ENCODE measurements at places on chromosomes 11 and 22.

DNA sequence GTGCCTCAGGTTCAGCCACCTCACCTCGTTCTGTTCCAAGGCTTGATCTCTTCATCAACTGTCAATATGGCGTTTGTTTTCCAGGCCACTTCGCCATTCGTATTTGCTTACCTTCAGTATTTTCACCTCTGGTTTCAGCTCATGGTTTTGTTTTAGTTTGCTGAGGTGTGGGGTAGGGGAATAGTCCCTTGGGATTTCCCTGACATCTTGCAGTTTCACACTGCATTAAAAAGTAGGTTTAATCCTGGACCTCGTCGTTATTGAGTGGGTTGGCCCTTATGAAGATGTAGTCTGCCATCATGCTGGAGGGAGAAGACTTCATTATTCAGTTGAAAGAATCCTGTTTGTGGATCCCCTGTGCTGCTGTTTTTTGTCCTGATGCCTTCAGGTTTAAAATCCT is 46.0 kb downstream of the C11orf91 start:
- no peak for DNase-seq

GRCh38 chr22:21003782-21004181 is 1.9 kb upstream of the THAP7 start:
- no peak for DNase-seq

DNA sequence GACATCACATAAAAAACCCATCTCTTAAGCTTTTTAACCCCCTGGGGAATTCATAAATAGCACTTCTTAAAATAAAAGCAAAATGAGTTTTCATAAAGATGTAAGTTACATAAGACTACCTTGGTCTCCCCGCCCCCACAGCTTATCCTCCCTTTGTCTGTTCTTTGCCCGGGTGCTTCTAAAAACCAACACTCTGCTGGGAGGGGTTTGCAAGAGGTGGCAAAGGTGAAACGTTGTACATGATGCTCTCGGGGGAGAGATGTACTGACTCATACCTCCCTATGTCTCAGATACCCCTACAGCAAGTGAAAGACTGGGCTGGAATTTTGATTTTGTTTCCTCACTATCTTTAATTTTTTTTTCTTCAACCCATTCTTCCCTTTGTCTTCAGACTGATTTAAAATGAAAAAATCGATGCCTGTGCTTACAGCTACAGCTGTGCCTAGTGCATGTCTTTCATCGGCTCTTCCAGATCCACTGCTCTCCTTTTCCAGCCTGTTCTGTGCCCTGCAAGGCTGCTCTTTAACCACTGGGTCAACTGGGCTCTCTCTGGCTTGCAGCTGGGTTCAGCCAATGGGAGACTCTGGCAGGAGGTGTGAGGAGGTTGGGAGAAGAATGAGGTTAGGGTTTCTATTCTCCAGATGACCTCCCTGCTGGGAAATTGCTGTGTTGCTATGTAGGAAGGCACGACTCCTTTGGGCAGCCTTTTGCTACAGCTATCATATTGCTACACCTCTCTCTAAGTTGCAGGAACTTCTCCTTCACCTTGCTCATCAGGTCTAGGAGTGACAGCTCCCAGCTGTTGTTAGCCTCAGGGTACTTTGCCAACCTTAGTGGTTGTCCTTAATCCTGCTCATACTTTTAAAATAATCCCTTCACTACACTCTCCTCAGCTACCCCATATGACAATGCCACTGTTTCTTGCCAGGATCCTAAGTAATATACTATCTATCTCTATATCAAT is 266.5 kb downstream of the TENM4 start:
- DNase-seq: no peak

GRCh38 chr11:57357310-57357709 is 19.2 kb downstream of the P2RX3 start:
- DNase-seq: no peak

- no peak for DNase-seq
These were observed 1021.4 kb downstream of the BRD1 start for GRCh38 chr22:48806227-48806781.

DNA sequence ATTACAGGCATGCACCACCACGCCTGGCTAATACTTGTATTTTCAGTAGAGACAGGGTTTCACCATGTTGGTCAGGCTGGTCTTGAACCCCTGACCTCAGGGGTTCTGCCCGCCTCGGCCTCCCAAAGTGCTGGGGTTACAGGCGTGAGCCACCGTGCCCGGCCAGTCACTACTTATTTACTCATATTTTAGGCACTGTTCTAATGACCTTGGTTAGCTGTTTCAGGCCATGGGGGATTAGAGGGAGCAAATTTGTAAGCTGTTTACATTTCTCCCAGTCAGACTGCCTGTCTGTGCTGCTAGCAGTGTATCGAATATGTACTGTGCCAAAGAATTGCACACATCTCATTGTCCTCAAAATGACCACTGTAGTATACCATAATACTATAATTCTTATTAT is 32.7 kb upstream of the PACSIN2 start:
- no peak for DNase-seq

DNA sequence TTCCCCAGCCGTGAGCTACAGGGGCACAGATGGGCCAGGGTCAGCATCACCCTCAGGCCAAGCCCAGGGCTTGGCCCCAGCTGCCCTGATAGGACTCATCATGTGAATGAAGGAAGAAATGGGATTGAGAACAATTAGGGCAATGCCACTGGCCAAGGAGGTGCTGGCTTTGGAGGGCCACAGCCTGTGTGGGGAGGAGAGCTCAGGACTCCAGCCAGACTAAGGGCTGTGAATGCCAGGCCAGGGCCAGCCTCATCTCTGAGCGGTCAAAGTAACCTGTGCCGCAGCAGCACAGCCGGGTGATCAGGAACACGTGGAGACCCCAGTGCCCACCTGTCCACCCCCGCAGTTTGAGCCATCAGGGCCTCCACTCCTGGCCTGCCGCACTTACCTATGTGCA is 10.1 kb downstream of the CHID1 start:
- no peak for DNase-seq

Measured in OCI-M1 (cell line).